Naive thymus-derived CD8-positive, alpha-beta T cell (primary cell): ENCODE measurements at places on chromosomes 12 and 14. TPM values are rescaled to one million over a fixed set of nuclear protein-coding genes. Genes with fewer than 3 reads are reported as not detected.

The GSG1 gene
- polyA plus RNA-seq = not detected

The ADGRD1 gene
- polyA plus RNA-seq = not detected

- no peak for DNase-seq
Observed at GRCh38 chr12:27561535-27562350, 37.7 kb downstream of the PPFIBP1 start.

- DNase-seq = no peak
Observed at GRCh38 chr12:13128291-13128965, 25.0 kb upstream of the GSG1 start.

DNA sequence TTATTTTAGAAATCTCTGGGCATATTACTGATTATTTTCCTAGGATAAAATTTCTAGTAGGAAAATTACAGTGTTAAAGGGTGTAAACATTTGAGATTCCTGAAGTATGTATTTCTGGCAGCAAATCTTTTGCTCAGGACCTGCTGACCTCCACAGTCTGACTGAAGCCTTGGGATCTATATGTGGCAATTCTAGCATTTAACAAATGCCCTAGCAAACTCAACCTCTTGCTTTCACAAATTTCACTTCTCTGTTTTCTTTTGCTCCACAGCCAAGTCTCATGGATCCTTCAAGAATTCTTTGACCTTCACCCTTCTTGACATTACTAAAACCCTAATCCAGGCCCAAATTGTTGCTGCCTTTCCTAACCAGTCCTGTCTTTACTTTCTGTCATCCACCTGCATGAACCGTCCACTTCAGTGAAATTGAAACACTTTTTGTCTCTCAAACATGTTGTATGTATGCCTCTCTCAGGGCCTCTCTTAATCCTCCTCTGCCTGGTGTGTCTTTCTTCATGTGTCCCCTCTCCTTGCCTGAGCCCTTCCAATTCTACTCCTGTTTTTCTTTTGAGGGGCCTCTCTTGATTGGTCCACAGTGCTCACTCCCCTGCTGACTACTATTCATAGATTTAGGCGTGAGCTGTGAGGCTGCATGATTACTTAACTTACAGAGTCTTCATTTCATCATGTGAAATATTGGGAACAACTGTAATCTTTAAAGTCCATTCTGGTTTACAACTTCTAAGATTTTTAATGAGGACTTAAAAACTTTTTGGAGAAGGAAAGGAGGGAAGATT, 5.1 kb upstream of the DYRK4 start:
- DNase-seq = no peak

- DNase-seq = no peak
Observed at GRCh38 chr14:103775506-103775905, 59.9 kb downstream of the ZFYVE21 start.

DNA sequence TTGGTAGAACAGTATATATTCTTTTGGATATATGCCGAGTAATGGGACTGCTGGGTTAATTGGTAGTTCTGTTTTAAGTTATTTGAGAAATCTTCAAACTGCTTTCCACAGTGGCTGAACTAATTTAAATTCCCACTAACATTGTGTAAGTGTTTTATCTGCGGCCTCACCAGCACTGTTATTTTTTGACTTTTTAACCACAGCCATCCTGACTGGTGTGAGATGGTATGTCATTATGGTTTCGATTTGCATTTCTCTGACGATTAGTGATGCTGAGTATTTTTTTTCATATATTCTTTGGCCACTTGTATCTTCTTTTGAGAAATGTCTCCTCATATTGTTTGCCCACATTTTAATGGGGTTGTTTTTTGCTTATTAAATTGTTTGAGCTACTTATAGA, 357.4 kb downstream of the C12orf50 start:
- no peak for DNase-seq

- DNase-seq = no peak
Observed at GRCh38 chr12:96063046-96063445, 27.7 kb upstream of the LTA4H start.
